ENCODE measurements at places on chromosomes 13 and 19.

DNA sequence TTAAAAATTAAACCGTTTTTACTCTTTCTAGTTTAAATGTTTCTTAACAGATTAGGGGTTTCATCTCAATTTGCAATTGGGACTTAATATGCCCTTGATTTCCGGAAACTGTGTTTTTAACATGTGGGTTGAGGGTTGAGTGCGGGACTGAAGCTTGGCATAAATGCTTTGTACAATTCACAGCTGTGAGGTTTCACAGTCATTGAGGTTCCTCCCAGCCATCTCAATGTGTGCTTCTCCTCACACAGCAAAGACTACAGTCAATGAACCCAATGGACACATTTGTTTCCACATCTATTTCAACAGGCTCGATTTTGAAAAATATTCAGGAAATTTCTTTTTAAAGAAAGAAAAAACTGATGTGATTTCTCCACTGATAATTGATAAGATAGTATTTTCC, 328.6 kb downstream of the TBC1D4 start:
- DNase-seq = no peak

GRCh38 chr13:46207828-46208227, 3.9 kb upstream of the LRRC63 start:
- no peak for DNase-seq

- no peak for DNase-seq
Observed at GRCh38 chr13:20263393-20264044, 31.4 kb upstream of the GJB6 start.

DNA sequence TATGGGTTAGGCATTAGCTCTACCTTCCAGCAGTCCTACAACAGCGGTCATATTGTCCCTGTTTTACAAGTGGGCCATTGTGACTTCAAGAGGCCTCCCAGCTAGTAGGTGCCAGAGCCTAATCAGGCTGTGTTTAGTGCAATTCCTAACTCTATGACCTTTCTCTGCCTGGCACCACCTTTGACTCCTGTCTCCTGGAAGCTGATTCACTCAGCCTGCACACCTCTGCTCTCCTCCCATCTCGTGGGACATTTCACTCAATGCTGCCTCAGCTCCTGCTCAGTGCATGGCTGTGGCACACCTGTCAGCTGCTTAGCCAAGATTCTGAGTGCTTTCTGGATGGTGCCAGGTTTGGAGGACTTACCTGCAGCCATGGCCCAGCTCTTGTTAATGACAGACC, 9.5 kb upstream of the GJB6 start:
- no peak for DNase-seq

GRCh38 chr19:17296273-17296672, 7.0 kb downstream of the ABHD8 start:
- DNase-seq = peak; percentile 9

DNA sequence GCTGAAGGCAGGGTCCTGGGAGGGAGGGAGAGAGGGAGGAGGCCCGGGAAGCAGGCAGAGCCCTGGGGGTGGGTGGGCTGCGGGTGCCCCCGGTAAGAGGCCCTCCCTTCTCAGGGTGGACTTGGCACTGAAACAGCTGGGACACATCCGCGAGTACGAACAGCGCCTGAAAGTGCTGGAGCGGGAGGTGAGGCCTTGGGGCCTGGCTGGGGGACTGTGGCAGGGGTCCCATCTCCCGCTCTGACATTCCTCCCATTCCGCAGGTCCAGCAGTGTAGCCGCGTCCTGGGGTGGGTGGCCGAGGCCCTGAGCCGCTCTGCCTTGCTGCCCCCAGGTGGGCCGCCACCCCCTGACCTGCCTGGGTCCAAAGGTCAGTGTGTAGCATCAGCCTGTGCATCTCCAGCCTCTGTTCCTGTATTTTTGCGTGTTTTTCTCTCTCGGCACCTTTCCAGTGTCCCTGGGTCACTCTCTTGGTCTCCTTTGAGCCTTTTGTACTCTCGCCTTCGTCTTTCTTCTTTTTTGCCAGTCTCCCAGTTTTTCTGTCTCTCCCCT, 53.4 kb downstream of the TRPM4 start:
- DNase-seq = no peak

- DNase-seq = no peak
Observed at GRCh38 chr13:91762957-91763356, 364.5 kb downstream of the GPC5 start.

DNA sequence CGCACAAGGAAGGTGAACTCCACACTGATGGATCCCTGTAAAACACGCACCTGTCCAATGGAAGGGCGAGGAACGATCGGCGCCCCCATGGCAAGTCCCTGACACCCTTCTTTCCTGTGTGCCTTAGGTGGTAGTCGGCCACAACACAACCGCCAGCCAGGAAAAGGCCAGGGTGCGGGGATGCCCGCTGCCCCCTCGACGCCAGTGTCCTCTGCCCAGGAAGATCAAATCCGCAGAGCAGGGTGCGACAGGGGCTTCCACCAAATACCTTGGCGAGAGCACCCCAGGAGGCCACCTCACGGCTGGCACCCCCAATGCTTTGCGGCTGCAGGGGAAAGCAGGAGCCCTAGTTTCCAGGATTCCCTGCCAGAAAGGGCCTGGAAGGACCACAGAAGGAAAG, 91.2 kb downstream of the ZNF254 start:
- DNase-seq = no peak

DNA sequence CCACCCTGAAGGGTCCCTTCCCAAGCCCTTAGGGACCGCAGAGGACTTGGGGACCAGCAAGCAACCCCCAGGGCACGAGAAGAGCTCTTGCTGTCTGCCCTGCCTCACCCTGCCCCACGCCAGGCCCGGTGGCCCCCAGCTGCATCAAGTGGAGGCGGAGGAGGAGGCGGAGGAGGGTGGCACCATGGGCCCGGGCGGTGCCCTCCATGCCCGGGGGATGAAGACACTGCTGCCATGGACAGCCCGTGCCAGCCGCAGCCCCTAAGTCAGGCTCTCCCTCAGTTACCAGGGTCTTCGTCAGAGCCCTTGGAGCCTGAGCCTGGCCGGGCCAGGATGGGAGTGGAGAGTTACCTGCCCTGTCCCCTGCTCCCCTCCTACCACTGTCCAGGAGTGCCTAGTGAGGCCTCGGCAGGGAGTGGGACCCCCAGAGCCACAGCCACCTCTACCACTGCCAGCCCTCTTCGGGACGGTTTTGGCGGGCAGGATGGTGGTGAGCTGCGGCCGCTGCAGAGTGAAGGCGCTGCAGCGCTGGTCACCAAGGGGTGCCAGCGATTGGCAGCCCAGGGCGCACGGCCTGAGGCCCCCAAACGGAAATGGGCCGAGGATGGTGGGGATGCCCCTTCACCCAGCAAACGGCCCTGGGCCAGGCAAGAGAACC, 1.5 kb downstream of the EGLN2 start:
- DNase-seq = no peak

GRCh38 chr13:34587576-34587975, 354.5 kb upstream of the NBEA start:
- peak; percentile 20 for DNase-seq

GRCh38 chr13:69280399-69280798, 827.2 kb upstream of the ATXN8OS start:
- no peak for DNase-seq

DNA sequence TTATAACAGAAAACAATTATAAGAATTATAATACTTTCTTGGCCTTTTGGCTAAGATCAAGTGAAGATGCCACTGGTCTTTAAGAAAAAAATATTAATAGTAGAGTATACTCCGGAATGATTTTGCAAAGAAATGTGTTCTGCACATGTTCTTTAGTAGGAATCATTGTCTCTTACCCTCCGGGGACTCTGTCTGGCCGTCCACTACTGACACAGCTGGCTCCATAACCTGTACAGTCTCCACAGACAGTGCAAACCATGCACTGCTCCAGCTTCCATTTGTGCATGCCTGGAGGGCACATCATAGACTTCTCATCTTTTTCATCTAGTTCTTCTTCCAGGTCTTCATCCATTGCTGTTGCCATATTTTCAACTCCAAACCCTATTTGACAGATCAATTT, 75.9 kb downstream of the MYCBP2 start:
- no peak for DNase-seq

GRCh38 chr13:85738696-85739320, 60.4 kb downstream of the SLITRK6 start:
- DNase-seq = no peak

GRCh38 chr19:900043-900301, 6.7 kb downstream of the RNU6-9 start:
- DNase-seq = no peak

DNA sequence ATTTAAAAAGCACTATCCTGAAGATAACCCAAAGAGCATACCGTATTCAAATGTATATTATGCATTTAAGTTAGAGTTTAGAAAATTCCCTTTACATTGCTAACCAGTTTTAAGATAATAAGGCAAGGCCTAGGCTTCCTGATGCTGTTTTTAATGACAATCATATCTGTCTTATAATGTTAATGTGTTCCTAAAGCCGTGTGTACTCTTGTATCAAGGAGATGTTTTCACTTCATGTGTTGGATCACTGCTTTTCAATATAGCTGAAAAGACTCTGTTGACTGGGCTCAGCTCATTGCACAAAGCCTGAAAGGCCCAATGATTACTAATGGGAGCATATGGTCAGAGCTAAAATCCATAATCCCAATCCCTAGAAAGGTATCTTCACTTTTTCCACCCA, 81.6 kb downstream of the DACH1 start:
- no peak for DNase-seq

GRCh38 chr19:39139305-39139874, 13.8 kb downstream of the PAK4 start:
- no peak for DNase-seq

- no peak for DNase-seq
Observed at GRCh38 chr13:111907341-111907880, 159.5 kb upstream of the SOX1 start.

DNA sequence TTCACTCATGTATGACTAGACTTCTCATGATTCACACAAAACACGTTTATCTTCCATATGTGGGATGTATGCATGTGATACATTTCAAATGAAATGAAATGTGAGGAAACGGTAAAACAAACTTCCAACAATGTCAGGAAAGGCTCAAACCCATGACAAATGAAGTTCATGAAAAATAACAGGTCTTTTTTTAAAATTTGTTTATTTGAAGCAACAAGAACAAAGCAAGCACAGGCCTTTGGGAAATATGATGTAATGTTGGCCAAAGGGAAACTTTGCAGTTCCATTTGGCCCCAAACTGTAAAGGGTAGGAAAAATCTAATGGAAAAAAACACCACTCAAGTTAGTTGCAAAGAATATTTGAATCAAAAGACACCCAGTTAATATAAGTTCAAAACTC, 463.8 kb upstream of the ARGLU1 start:
- no peak for DNase-seq

GRCh38 chr19:12783849-12784393, 7.4 kb upstream of the JUNB start:
- DNase-seq = no peak

GRCh38 chr13:77079902-77080413, 53.0 kb upstream of the FBXL3 start:
- DNase-seq = no peak

DNA sequence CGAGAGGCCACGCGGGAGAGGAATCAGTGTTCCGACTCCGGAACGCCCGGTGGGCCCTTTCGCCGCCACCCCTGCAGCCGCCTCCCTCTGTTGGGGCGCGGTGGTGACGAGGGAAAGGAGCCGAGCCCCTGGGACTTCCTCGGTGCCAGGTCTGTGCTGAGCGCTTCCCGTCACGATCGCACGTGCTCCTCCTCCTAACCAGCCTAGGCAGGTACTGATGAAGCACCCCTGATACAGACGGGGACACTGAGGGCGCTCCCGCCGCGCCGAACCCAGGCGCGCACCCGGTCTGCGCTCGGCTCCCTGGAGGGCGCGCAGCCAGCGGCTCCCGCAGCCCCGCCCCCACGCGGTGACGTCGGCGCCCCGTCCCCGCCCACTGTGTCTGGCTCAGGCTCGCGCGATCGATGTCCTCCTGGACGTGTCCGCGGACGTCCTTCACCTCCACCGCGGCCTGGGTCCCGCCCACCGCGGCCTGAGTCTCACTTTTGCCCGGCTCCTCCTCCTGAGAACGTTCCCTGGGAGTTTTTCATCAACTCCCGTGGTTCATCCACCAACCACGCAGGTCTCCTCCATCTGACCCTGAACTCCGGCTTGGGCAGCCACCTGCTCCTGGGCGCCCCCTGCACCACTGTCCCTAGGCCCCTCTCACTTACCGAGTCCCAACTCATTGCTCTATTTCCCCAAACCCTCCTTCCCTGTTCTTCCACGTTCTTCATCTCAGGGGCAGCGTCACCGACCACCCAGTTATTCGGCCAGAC, 2.6 kb upstream of the KLK15 start:
- DNase-seq = peak; percentile 70

DNA sequence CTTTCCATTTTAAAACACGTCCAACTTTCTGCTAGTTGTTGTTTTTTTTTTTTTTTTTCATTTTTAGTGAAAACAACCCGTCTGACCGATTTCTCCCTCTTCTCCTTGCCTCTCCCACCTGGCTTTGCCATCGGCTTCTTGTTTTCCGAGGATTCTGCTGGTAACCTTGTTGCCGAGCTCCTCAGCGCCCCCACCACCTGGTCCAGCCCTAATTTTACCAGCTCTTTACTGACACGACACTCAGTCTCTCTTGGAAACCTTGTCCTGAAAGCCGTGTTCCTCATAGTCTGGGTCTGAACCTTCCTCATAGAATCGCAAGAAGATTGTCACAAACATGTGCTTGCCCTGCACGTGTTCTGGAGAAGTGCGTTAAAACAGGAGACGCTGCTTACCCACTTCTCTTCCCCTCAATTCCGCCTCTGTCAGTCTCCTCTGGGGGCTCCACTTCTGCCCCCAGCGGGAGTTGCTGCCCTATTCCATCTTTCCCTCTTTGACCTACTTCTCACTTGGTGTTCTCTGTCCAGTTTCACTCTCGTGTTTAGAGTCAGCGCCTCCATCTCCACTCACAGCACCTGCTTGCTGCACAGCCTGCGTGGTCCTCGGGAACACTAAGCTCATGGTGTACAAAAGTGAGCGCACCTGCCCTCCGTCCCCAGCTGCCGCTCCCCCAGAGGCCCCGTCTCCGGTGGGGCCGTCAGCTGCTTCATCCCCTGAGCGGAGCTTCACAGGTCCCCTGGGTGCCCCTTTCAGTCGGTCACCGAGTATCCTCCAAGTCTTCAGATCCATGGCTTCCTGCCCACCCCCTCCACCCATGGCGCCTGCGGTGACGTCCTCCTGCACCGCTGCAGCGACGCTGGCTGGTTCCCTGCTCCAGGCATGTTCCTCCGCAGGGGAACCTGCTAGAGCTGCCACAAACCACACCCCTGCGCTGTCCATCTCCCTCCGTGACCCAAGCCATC, 65.1 kb downstream of the TM9SF2 start:
- DNase-seq = no peak

DNA sequence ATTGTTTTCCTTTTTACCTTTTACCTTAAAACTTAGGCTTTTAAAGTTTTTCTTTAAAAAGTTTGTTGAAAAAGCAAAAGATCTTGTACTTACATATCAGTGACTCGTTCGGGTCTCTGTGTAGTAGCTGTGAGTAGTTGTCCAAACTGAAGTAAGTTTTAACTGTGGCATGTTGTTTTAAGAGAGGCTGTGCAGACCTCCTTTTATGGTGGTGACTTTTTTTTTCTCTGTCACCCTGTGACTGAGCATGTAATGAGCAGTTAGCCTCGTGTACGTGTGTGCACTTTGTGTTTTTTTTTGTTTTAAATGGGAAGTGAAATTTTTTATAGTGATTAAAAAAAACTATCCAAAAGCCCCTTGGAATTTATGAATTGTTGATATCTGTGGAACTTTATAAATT, at the start of gene GPR183:
Gene GPR183 (minus strand): TSS at position 153 of the 400 bp plus-strand sequence. CDS start 11,254 bp downstream, outside the sequence.
- no peak for DNase-seq

GRCh38 chr13:40979232-40979631, 39.9 kb downstream of the ELF1 start:
- no peak for DNase-seq

GRCh38 chr13:50576156-50576555, 267.3 kb downstream of the DLEU7 start:
- DNase-seq = peak; percentile 97

Data from COR-L47 (cell line).